CD8-positive, alpha-beta T cell (primary cell): ENCODE measurements at places on chromosomes 2 and 18.

DNA sequence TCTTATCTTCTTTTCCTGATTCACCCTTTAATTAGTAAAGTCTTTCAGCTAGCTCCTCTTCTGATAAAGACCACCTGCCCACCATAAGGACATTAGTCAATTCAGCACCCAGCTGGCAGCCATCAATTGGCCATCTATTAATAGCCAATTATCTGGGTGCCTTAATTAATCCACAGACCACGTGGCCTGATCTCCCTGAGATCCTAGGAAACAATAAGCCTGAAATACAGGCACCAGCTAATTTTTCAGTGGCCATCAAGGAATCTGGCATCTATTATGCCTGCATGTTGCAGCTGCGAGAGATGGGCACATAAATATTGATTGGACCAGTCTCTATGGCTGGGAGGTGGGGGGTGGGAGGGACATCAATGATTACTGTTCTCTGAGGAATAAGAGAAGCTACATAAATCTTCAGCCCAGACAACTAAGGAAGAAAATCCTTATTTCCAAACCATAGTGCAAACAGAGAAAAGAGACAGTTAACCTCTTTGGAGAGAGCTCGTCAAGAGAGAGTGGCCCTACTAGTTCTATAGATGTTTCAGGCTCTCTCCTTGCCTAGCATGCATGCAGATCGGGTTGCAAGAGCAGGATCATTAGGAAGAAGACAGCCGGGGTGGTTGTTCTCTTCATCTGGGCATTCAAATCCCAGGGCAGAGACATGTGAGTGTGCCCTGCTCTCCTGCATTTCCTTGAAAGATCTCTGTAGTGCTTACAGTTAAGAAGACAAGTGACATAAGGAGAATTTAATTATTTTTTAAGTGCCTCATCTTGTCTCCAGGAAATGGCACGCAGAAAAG lies 8.7 kb downstream of the GALNT14 start:
- no peak for DNase-seq

- DNase-seq: no peak
Observed at GRCh38 chr2:64972876-64973275, 16.3 kb upstream of the SLC1A4 start.

- no peak for DNase-seq
Observed at GRCh38 chr2:5672749-5673144, 19.4 kb upstream of the SOX11 start.

- DNase-seq: peak; percentile 74
Observed at GRCh38 chr2:47767880-47768609, 14.9 kb upstream of the MSH6 start.

- DNase-seq: no peak
Observed at GRCh38 chr18:8870528-8870927, 165.2 kb downstream of the MTCL1 start.

- no peak for DNase-seq
Observed at GRCh38 chr2:143177096-143177786, 48.0 kb downstream of the ARHGAP15 start.

- DNase-seq: no peak
Observed at GRCh38 chr2:101795033-101795432, 97.5 kb downstream of the MAP4K4 start.

GRCh38 chr18:40687399-40687798 lies 1267.6 kb upstream of the PIK3C3 start:
- DNase-seq: no peak

DNA sequence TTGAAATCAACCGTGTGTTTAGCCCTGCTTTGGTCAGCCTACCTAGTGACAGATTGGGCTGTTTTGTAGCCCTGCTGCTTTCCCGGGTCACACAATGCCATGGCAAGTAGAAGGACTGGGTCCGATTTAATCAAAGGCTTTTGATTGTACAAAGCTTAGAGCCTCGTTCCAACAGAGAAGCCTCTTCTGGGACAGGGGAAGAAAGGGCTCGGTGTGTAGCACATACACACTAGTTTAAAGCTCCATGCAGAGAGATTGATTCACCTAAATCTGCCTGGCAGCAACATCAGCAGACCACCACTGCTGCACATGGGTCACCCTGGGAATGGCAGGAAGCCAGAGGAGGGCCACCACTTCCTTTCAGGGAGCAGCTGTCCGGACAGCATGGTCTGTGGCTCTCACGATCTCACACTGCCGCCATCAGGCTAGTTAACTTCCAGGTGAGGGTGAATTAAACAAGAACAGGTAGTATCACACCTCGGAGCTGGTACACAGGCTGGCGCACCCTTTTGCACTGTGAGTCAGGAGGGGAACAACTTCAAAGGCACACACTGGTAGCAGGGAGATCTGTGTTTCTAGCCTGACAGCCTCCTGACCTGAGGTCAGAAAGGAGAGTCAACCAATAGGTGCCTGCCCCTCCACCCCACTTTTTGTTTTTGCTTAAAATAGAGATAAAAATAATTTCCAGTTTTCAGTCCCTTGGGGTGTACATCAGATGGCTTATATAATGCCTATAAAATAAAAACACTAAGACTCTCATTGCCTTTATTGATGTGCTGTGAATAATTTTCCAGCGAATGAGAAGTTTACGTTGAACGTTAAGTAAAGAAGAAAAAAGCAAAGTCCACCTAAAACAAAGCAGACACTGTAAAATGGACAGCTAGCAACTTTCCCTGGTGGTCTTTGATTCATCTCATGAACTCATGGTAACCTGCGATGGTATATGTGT lies 108.5 kb downstream of the CDCA7 start:
- DNase-seq: no peak

DNA sequence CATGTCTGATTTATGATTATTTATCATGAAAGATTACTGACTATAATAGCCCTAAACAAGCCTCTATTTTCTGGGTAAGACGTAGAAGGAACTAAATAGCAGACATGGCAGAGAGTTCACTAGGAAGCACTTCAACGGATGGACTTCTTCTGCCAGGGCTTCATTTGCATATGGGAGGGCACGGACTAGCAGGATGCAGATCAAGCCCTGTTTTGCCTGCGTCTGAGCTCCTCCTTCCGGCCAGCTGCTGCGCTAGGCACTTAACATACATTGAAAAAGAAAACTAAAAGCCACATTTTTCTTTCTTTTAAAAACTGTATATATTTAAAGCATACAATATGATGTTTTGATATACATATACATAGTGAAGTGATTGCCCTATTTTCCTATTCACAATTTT lies 340.0 kb upstream of the MEX3C start:
- DNase-seq: peak; percentile 11

- DNase-seq: no peak
Observed at GRCh38 chr2:178844701-178845100, 37.5 kb upstream of the TTN start.

GRCh38 chr2:15799432-15799827 lies 140.9 kb upstream of the MYCN start:
- no peak for DNase-seq

DNA sequence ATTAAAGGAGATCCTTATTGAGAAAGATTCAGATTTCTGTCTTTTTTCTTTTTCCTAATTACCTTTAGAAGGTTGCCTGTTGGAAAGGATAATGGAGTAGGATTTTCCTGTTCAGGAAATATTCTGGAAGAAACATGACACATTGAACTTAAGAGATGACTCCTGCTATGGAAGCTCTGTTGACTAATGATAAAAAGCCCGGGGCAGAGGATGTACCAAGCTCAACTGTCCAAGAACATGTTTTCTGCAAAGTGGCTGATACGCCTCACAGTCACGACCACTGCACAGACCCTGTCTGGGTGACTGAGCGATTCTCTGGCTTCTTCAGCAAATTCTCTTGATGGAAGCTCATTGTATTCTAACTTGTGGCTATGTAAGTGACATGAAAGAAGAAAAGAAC lies 86.2 kb upstream of the THOC1 start:
- no peak for DNase-seq

DNA sequence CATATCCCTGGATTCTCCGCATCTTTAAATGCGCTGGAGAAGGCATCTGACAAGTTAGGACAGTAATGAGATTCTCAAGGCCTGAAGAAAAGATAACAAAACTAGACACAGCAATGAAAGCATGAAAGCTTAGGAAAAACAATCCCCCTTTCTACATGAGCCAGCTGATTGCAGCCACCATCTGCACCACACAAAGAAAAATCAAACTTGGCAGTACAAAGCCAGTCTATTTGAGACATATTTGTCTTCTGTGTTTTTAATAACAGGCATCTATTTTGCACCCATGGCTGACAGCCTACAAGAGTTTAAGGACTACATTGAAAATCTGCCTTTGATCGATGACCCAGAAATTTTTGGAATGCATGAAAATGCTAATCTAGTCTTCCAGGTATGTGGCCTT lies 83.6 kb downstream of the TRABD2A start:
- no peak for DNase-seq

DNA sequence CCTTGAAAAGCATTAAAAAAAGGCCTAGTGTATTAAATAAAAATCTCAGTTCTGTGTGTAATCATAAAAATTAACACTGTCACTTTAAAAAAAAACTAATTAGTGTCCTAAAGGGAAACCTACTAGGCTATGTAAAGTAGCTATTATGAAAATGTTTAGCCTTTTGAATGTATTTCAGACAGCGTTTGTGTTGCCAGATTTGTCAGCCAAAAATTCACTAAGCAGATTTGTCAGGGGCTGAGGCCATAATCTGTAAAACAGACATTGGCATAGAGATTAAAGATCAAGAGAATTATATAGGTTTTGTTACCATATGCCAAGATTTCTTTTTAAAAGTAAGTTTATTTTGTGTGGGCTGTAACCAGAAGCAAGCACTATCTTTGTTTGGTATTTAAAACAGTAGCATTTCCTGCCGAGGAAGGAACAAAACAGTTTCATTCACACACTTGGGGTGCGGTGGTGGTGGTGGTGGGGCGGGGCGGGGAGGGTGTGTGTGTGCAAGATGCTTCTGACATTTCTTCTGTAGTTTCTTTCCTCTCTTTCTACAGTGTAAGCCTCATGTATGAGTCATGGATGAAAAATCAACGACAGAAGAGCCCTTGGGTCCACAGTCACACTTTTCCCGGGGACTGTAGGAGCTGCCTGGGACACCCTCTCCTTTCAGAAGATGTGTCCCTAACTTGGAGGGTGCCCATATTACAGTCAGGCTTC lies 328.5 kb upstream of the FANCL start:
- no peak for DNase-seq

DNA sequence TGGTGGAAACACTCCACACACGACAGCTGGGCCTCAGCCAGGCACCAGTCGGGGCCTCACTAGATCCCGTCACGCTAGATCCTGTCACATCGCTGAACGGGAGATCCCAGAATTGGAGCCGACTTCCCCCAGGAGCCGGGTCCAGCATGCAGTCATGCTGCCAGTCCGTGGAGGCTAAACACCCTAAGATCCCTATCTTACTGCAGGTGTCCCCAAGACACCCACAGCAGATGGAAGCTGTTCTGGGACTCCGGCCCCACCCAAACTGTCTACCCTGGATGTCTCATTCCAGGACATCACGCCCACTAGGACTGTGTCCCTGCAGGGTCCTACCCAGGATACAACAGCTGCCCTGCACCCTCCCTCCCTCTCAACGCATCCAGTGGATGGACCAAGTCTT lies 23.4 kb downstream of the ZNF516 start:
- DNase-seq: no peak

GRCh38 chr18:39019989-39020388 lies 1454.4 kb upstream of the CELF4 start:
- no peak for DNase-seq

DNA sequence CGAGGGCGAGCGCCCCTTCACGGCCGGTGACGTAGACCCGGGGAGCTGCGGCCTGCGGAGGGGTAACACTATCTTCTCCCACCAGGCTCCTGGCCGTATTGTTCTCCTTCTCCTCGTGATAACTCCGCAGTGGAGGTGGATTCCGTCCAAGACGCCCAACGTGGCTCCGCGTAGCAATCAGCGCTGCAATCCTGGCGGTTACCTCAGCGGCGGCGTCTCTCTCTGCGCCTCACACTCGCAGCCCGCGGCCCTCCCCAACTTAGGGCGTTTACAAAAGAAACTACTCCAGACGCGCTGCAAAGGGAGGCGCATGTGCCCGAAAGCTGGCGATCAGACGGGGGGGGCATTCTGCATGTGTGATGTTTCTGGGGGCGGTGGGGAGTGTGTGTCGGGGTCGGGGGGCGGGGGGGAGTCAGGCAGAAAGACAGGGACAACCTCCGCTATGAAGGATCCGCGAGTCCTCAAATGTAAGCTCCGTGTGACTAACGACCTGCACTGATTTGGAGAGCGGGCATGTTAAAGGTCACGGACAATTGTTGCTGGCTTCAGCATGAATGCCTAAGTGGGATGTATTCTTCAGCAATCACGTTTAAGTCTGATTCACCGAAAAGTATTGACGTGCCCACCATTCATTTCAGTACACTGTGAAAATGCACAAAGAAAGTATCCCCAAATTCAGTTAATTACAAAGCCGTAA lies 1.3 kb upstream of the ZNF516 start:
- DNase-seq: peak; percentile 39

- DNase-seq: no peak
Observed at GRCh38 chr18:62450546-62451410, 72.0 kb upstream of the ZCCHC2 start.

DNA sequence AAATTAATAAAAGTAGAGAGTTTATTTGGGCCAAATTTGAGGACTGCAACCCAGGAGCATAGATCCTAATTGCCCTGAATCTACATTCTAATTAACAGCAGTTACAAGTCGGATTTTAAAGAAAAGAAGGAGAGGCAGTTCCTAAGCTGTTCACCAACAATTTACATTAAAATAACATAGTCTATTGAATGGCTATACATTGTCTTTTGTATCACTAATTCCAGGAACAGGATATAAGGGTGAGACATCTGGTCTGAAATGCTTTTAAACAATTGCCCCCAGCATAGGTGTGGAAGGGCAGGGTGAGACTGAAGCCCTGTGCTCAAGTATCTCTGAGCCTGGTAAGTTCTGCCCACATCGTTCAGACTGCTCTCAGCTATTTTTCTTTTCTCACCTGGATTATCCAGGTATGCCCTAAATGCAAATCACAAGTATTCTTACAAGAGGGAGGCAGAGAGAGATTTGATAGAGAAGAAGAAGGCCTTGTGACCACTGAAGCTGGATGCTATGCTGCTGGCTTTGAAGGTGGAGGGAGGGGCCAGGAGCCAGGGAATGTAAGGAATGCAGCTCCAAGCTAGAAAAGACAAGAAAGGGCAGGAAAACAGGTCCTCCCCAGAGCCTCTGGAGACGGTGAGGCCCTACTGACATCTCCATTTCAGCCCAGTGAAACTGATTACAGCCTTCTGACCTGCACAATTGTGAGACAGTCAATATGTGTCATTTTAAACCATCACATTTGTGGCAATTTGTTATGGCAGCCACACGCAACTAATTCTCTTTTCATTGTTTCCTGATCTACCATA lies 189.4 kb upstream of the ARL4C start:
- no peak for DNase-seq
